Spinal cord (tissue), 10 donors: ENCODE measurements at places on chromosomes 4 and X. TPM values are rescaled to one million over a fixed set of nuclear protein-coding genes. Genes with fewer than 3 reads are reported as not detected.

Gene PLAC8
- total RNA-seq: 14.7 TPM

Gene FDCSP
- total RNA-seq: not detected

Gene CTAG2
- not detected for total RNA-seq

Gene PYURF
- total RNA-seq: 97.8 TPM

Gene AKAP14
- 0.99 TPM for total RNA-seq

Gene ADAMTS3
- total RNA-seq: 5.8 TPM

Gene TGIF2LX
- total RNA-seq: not detected

Gene CXCL5
- total RNA-seq: 0.33 TPM

Gene KLB
- total RNA-seq: 0.30 TPM

Gene TMEM47
- total RNA-seq: 38.5 TPM

Gene CFAP97
- total RNA-seq: 25.9 TPM

Gene SYP
- 83.5 TPM for total RNA-seq
